ENCODE measurements at places on chromosomes 16 and 17.
A peak's percentile ranks its signal among the peaks of the same experiment; 100 is the strongest.

DNA sequence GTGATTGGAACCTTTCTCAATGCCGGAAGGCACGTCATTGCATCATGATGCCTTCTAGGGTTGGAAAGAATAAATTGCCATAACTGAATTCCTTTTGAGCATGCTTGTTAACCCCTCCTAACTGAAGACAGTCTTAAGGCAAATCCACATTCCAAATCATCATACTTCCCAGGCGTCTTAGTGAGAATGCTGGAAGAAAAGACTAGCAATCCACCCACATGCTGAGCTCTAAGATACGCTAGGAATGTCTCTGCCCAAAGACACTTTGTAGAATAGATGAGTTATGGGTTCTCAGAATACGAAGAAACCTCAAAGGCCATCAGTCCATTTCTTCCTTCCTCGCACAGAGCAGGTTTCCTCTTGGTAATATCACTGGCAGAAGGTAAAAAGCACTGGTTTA lies 486.5 kb downstream of the HS3ST4 start:
- DNase-seq: no peak

GRCh38 chr17:41301916-41302901 lies at the start of gene KRTAP29-1:
Gene KRTAP29-1, minus strand, starts transcription at chr17:41302851. Its CDS starts 0 bp downstream, at chr17:41302851.
- DNase-seq: no peak

- no peak for DNase-seq
Observed at GRCh38 chr17:42629411-42630009, 20.0 kb downstream of the TUBG1 start.

DNA sequence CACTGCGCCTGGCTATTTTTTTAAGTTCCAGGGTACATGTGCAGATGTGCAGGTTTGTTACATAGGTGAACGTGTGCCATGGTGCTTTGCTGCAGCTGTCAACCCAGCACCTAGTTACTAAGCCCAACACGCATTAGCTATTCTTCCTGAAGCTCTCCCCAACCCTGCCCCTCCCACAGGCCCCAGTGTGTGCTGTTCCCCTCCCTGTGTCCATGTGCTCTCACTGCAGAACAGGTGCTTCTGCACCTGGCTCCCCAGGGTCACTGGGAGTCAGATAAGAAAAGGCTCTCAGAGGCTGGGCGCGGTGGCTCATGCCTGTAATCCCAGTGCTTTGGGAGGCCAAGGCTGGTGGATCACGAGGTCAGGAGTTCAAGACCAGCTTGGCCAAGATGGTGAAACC lies 6.2 kb downstream of the HASPIN start:
- DNase-seq: no peak

DNA sequence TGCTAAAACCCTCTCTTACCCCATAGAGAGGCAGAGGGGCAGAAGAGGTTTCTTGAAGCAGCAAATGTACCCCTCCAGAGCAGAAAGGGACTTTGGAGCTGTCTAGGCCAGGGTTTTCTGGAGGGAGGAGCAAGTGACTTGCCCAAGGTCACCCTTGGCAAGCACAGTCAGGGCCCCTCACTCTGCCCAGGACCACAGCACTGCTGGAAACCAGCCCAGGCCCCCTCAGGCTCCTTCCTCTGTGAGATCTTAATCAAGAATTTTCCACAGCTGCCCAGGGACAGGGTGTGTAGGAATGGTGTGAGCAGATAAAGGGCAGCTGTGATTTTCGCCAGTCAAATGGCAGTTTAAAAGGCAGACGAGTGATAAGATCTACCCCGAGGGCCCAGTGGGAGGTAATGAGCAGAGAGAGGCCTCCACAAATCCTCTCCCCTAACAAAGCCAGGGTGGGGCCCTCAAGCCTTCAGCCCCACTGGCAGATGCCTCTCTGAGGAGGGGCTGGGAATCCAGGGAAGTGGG lies 3.9 kb upstream of the SLC12A3 start:
- DNase-seq: no peak

- no peak for DNase-seq
Observed at GRCh38 chr17:29570521-29570920, 2.0 kb downstream of the TP53I13 start.

DNA sequence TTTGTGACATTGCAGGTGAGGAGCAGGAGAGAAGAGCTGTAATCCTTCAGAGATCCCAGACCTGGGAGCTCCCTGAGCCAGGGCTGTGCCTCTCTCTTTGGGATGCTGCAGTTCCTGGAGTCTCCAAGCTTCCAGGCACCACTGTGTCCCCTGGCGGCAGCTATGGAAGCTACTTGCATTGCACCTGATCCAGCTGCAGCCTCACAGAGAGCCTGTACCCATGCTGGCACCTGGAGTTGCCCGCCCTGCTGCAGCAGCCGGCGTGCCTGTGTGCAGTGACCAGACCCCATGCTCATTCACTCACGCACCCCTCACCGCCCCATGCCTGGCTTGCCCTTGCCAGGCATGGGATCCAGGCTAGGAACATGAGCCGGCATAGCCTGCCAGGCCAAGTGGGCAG lies 51.8 kb upstream of the MED9 start:
- no peak for DNase-seq

DNA sequence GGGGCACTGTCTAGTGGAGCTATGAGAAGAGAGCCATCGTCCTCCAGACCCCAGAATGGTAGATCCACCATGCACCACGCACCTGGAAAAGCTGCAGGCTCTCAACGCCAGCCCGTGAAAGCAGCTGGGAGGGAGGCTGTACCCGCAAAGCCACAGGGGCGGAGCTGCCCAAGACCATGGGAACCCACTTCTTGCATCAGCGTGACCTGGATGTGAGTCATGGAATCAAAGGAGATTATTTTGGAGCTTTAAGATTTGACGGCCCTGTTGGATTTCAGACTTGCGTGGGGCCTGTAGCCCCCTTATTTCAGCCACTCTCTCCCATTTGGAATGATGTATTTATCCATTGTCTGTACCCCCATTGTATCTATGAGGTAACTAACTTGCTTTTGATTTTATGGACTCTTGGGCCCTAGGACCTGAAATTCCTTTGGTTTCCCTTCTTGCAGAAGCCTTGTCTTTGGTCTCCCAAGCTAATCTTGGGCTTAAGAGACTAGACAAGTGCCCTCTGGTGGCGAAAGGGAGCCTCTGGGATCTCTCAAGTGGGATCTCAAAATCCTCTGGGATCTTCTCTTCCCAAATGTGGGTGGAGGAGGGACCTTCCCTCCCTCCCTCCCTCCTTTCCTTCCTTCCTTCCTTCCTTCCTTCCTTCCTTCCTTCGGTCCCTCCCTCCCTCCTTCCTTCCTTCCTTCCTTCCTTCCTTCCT lies 58.2 kb upstream of the HAPSTR1 start:
- peak; percentile 23 for DNase-seq

DNA sequence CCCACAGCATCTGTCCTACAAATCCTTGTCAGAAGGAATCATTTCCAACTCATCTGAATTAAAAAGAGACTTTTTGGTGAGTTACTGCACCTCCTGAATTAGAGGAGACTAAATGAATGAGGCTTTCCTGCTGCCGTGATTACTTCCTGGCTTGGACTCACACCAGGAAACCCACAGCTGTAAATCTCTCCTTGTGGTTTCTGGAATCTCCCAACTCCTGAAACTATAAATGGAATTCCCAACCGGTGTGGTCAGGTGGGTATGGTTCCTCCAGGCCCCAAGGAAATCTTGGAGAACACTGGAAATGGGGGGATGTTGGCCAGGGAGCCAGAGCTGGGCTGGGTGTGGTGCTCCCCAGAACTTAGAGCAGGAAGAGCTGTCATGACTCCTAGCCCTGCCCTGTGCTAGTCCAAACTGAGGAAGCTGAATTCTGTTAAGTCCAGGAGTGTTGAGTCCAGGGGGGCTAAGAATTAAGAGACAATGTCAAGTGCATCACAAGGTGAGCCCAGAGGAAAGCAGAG lies 216.4 kb downstream of the GSG1L start:
- DNase-seq: no peak

GRCh38 chr16:81866820-81867440 lies 87.8 kb downstream of the PLCG2 start:
- no peak for DNase-seq

DNA sequence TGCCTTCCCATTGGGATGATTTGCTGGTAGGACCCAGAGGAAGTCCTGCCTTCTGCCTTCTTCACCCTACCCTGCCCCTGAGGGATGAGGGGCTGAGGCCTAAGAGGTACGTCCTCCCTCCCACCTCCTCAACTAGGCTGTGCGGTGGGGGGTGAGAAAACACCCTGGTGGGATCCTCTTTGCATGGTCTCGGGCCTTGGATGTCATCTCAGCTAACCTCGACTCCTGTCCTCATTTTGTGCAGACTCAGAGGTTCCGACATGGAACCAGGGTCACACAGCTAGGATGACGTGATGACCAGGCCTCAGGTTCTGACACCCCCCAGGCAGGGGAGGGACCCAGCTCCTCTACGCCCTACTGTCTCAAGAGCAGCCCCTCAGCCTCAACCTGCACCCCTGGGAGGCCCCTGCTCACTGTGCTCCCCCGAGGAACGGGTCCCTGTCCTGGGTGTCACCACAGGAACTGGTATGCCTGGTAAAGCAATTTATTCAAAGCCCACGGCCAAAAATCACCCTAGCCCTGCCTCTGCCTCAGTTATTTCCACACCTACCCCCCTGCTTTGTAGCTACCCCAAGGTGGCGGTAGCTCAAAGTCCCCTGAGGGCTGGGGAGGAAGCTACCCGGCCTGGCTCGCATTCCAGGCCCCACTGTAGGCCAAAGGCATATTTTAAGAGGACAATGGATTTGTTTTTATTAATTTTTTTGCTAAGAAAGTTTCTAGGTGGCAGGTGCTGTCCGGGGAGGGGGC lies 17.5 kb downstream of the UNC13D start:
- DNase-seq: no peak

DNA sequence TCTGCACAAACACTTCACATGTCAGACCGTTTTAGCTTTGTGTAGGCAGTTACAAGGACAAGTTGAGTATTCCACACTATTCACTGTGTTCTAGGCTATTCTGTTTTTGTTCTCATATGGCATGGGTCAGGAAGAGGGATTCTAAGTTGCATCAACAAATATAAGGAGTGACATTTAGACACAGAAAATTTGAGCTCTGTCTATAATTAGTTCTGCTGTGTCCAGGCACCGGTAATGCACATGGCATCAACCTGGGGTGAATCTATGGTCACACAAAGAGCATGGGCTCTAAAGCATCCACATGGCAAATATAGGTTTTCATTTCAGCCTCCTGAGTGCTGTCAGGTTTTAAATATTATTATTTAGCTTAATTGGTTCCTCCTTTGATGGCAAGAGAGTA lies 130.4 kb upstream of the PMFBP1 start:
- DNase-seq: no peak

- DNase-seq: no peak
Observed at GRCh38 chr17:81398176-81398831, 3.0 kb downstream of the BAHCC1 start.

- DNase-seq: no peak
Observed at GRCh38 chr17:55230716-55231115, 34.0 kb upstream of the HLF start.

DNA sequence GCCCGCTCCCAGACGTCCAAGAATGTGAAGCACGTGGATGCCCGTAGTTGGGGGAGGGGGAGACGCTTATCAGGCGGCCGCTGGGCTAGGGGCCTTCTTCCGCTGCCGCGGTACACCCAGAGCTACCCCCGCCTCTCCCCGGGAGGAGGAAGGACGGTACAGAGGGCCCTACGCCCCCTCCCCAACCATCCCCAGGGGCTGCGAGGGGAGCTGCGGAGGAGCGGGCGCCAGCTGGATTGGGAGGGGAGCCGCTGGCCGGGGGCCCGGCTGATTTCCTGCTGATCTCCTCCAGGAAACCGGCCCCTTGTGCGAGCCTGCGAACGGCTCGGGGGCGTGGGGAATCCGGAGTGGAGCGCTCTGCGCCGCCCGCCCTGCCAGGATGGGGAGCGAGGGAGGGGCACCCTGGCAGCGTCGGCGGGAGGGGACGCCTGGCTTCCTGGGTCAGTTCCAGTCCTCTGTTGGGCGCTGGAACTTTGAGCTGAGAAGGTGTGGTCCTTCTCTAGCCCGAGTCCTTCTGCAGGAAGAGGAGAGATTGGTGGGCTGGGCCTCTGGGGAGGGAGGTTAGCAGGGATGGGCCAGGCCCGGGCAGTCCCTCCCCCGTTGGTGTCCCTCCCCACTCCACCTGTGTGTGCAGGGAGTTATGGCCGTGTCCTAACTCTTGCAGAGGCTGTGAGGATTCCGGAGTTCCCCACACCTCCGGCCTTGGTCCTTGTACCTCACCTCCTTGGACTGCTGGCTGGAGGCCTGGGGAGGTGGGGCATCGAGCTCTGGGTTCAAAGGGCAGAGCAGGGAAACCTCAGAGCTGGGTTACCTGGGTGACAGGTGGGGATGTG lies 19.2 kb downstream of the GJD3 start:
- DNase-seq: no peak

DNA sequence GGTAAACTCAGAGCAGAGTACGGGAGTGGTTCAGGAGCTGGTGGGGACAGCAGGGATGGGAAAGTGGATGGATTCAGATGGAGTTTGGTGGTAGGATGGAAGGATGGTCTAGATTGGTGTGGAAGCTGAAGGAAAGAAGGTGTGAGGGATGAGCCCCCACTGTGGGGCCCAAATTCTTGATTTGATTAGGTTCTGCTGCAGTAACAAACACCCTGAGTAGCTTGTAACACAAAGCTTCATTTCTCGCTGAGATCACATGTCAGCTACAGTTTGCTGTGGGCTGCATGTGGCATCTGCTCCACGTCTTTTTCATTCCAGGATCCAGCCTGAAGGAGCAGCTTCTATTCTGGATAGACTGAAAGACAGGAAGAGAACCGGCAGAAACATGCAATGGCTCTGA lies 143.8 kb downstream of the IRX3 start:
- no peak for DNase-seq

GRCh38 chr17:72614476-72614870 lies 478.0 kb downstream of the SLC39A11 start:
- no peak for DNase-seq

GRCh38 chr16:54055191-54055590 lies 231.4 kb downstream of the IRX3 start:
- DNase-seq: no peak

- no peak for DNase-seq
Observed at GRCh38 chr16:70703041-70703834, 17.4 kb upstream of the MTSS2 start.

- no peak for DNase-seq
Observed at GRCh38 chr16:3171181-3171854, 16.7 kb upstream of the OR1F1 start.

DNA sequence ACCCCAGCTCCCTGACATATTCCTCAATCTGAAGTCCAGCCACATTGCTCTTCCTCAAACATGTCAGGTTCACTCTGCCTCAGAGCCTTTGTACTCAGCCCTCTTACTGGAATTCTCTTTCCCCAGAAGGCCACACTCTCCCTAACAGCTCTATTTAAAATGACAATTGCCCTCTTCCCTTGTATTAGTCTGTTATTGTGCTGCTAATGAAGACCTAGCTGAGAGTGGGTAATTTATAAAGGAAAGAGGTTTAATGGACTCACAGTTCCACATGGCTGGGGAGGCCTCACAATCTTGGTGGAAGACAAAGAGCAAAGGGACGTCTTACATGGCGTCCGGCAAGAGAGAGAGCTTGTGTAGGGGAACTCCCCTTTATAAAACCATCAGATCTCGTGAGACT lies 46.0 kb downstream of the HS3ST2 start:
- no peak for DNase-seq

- DNase-seq: no peak
Observed at GRCh38 chr16:87993901-87994300, 42.7 kb downstream of the BANP start.

GRCh38 chr16:22194707-22195444 lies 11.2 kb upstream of the EEF2K start:
- no peak for DNase-seq
